Stimulated activated naive CD8-positive, alpha-beta T cell treated with anti-CD3 and anti-CD28 coated beads, Interleukin-15, Interleukin-2, amounts not matched to agents 100 U/mL and 50 U/mL, for 24 hours (primary cell): ENCODE measurements at places on chromosomes 13 and 19.

- DNase-seq = no peak
Measured at GRCh38 chr13:109999659-110000533, 213.5 kb upstream of the IRS2 start.

- peak; percentile 91 for DNase-seq
Measured at GRCh38 chr19:41945135-41945766, 13.9 kb downstream of the RABAC1 start.

DNA sequence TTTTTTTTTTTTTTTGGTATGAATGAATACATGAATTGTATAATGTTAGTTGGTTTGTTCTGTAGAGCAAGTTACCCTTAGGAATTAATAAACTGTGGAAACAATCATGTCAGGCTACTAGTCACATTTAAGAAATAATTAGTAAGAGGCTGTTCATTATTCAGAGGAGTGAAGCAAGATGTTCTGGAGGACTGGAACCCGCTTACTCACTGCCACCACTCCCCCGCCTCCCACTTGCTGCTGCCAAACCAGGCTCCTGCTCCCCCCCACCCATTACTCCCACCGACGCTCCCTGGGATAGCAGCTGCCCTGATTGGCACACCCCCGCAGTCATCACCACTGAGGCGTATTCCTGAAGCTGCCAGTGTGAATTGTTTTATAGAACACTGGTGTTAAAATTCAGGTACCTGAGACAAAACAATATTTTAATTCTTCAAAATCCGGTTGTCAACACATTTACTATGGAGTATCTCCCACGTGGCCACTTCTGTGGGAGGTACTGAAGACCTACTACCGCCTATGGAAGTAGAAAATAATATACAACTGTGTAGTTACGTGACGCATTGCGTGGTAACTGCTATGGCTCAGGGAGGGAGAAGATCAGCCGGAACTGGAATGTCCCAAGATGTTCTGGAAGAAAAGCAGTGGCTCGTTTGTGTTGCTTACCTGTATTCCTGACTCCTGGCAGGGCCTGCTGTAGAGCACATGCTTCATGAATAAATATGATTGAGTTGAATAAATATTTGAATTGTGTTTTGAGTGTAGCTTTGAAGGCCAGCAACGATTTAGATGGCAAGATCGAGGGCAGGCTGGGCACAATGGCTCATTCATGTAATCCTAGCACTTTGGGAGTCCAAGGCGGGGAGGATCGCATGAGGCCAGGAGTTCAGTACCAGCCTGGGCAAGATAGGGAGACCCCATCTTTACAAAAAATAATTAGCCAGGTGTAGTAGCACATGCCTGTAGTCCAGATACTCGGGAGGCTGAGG, 1.7 kb downstream of the DPY19L3 start:
- DNase-seq = no peak

- no peak for DNase-seq
Measured at GRCh38 chr13:77034881-77035280, 7.9 kb upstream of the FBXL3 start.

DNA sequence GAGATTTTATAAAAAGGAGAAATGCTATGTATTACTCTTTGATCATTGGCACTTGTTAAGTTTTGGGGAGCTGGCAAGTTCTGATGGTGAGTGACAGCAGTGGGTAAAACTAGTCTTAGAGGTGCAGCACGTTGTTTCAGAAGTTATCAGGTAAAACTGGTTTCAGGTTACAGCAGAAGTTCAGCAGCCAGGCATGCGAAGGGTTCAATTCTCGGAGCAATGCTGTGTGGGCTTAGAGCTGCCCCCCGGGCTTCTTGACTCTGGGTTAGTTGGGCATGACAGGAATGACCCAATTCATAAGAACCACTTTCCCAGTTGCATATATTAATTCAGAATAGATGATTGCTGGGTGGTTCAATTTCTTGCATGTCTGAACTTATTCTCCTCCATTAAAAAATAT, 34.8 kb downstream of the ING1 start:
- no peak for DNase-seq
